Right cardiac atrium (tissue), 5 donors: ENCODE measurements at places on chromosomes 16 and 17.

DNA sequence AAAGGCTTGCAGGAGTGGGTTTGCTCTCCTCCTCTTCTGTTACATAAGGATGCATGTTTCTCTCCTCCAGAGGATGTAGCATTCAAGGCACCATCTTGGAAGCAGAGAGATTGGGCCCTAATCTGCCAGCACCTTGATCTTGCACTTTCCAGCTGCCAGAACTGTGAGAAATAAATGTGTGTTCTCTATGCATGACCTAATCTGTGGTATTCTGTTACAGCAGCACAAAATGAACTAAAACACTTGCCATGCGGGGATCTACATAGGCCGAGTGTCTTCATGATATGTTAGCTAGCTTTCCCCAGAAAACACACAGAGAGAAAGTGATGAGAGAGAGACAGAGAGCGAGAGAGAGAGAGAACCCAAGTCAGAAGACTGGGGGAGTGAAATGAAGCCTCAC lies 273.5 kb downstream of the UTP18 start:
- no peak for DNase-seq

DNA sequence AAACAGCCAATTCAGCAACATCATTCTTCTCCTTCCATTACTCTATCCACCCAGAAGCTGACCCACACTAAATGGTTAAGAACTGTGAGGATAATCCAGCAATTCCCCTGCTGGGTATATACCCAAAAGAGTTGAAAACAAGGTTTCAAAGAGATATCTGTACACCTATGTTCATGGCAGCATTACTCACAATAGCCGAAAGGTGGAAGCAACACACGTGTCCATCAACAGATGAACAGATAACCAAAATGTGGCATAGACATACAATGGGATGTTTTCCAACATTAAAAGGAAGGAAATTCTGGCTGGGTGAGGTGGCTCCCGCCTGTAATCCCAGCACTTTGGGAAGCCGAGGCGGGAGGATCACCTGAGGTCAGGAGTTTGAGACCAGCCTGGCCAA lies 19.9 kb downstream of the MIS12 start:
- no peak for DNase-seq

DNA sequence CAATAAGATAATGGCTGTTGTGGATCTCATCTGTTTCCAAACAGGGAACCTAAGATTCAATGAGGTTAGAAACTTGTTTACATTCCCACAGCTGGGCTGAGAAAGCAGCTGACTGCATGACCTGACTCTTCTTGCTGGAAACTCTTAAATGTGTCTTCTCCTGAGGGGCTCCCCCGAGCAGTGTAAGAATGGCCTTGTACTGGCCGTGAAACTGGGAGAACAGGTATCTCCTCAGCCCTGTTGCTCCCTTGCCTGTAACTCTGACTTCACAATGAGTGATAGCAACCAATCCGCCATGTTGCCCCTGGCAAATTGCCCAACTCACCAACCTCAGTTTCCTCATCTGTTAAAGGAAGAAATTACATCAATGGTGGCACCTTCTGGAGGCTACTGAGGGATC lies 59.1 kb upstream of the CCL2 start:
- DNase-seq = peak; percentile 10

- peak; percentile 78 for DNase-seq
Observed at GRCh38 chr17:81511804-81512561, 616 bp downstream of the ACTG1 start.

- peak; percentile 61 for DNase-seq
Observed at GRCh38 chr17:74196541-74197317, 6.7 kb upstream of the RPL38 start.

- DNase-seq = no peak
Observed at GRCh38 chr16:12345349-12345748, 368.8 kb downstream of the SNX29 start.
